ENCODE measurements at places on chromosomes 3 and 15.

- peak; percentile 34 for DNase-seq
Measured at GRCh38 chr3:149512073-149512782, 37.7 kb downstream of the TM4SF4 start.

DNA sequence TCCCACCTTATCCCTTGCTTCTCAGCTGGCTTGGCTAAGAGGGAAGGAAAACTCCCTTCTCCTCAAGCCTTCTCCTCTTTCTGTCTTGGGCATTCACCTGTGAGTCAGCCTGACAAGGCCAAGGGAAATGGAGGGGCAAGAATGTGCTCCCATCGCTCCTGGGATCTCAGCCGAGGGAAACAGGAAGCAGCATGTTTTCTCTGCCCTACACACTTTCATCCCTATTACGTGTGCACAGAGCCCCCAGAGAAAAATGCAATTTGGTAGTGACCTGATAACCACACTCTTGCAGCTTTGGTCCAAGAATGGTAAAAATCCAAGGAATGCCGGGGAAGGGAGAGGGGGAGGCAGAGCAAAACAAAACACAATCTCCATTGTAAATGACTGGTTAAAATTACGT, 32.9 kb upstream of the MTMR10 start:
- no peak for DNase-seq

DNA sequence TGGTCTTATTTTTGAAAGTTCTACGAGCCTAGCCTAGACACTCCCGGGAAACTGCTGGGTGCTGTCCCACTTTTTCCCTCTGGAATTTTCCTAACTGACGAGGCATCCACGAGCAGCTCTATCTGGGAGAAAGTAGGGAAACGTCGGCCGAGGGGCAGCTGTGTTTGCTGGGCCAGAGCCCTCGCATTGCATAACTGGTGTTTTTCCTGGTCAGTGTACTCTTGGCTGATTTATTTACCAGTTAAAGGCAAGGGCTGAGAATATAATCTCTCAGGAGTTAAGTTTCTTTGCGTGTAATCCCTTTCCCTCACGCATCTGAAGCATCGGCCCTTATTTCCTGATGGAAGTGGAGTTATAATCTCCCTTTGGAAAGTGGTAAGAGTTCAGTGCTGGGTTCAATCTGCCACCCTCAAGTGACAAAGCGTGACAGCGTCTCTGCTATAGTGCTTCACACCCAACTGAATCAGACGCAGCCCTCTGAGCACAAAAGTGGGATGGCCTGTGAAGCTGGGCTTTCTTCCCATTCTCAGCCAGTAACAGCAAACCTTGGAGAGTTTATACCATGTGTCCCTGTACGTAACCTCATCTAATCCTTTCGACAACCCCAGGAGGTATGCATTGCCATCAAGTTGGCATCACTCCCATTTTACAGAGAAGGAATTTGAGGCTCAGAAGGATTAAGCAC, 311.5 kb downstream of the RORA start:
- no peak for DNase-seq

DNA sequence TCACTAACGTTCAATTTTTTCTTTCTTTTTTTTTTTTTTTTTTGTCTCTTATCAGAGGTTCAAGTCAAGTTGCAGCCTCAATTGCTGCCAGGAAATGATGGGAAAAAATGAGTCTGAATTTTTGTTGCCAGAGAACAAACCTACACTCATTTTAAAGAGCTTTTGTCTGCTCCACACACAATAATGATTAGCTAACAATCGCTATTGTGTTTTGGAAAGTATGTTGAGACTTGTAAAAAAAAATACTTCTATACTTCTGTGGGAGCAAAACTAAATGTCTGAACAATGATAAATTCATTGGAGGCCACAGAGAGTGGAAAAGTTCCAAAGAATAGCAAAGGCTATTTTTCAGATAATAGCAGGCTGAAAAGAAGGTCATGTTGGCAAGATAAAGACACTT, 176.3 kb upstream of the LMCD1 start:
- no peak for DNase-seq

DNA sequence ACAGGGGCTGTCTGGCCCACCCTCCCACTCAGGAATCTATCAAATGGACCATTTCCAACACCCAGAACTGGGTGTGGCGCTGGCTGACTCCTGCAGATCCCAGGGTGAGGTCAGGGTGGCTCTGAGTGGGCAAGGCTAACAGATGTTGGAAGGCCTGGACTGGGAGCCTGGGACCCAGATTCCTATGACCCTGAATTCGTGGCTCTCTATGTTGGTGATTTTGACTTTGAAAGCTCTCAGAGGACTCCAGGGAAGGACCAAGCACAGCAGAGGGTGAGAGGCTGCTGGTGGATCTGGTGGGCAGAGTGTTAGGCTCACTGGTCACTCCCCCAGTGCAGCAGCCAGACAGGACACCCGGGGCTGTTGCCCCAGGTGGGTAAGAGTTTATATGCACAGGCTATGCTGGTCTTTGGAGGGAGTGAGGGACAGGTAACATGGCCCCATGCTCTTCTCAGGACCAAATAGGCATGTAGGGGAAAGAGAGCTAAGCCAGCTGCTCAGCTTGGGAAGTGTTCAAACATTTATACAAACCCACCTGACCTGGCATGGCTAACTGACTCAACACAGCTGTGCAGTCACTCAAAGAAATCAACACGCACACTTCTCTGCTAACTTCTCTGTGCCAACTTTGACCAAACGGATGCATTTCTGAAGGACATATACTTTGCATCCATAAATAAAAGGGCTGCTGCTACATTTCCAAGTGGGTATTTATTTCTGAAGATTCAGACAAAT, 62.6 kb upstream of the RAB6B start:
- no peak for DNase-seq

- DNase-seq, result no peak
Measured at GRCh38 chr3:157443905-157444796, 7.5 kb downstream of the PTX3 start.

- DNase-seq, result no peak
Measured at GRCh38 chr3:172135185-172135584, 95.8 kb downstream of the FNDC3B start.

DNA sequence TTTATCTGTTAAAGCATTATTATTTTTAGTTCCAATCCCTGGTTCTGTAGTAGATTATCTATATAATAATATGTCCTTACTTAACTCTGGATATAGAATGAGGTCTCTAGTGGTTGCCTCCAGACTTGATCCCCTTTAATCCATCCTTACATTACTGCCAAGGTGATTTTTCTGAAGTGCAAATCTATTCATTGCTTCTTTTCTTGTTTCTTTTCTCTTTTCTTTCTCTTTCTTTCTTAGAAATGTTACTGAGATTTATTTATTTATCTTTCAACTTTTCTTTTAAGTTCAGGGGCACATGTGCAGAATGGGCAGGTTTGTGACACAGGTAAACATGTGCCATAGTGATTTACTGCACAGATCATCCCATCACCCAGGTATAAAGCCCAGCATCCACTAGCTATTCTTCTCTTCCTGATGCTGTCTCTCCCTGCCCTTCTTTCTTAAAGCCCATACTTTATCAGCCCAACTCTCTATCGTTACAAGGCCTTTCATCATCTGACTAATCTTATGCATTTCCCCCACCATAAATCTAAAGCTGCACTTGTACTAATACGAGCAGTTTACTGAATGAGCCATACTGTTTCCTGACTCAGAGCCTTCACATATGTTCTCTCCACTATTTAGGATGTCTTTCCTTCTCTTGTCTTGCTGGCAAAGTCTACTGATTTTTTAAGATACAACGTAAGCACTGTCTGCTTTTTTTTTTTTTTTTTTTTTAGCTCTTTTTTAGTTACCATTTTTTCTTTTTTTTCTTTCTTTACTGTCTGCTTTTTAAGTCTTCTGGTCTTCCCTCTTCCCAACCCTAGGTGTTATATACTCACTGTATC, 4.6 kb downstream of the GLCE start:
- DNase-seq, result no peak

- DNase-seq, result no peak
Measured at GRCh38 chr15:22930782-22931484, 49.2 kb downstream of the CYFIP1 start.

- no peak for DNase-seq
Measured at GRCh38 chr3:16067837-16068471, 106.5 kb upstream of the GALNT15 start.

- no peak for DNase-seq
Measured at GRCh38 chr15:38267421-38268022, 14.9 kb downstream of the SPRED1 start.

- DNase-seq, result peak; percentile 28
Measured at GRCh38 chr3:142577696-142578328, 721 bp downstream of the ATR start.

DNA sequence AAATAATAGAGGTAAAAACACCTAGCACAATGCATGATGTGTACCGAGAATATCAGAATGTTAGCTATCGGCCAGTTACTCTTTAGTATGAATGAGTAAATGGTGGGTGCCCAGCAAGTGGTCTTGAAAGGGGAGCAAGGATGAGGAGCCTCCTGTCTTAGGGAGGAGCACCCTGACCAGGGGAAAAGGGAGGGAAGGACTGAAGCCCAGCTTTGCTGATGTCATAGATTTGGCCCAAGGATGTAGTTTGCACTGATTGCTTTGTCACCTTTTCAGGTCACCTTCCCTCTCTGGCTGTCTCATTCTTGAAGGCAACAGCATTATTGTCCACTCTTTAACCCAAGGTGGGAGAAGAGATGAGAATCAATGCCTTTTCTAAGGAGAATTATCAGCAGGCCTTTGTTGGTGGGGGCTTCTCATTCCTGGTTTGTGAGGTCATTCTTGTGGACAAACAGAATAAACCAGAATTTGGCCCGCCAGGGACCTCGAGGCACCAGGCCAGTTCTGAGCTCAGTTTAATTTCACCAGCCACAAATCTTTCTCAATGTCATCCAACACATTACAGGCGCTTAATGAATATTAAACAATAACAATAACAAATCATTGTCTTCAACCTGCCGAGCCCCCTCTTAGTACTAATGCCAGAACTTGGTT, 231.3 kb downstream of the VPS13C start:
- no peak for DNase-seq
